Stimulated activated CD4-positive, alpha-beta T cell treated with anti-CD3 and anti-CD28 coated beads, Interleukin-15, amount 100 ng/mL, for 1 hour (primary cell): ENCODE measurements at places on chromosomes 12 and 14.

DNA sequence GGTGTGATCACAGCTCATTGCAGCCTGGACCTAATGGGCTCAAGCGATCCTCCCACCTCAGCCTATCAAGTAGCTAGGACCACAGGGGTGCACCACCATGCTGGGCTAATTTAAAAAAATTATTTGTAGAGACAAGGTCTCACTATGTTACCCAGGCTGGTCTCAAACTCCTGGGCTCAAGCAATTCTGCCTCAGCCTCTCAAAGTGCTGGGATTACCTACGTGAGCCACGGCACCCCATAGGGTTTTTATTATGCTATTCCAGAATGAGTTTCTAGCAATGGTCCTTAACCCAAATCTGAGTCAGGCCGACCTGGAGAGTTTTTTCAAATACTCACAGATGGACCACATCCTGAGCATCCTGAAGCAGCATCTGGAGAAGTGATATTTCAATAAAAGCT lies 159.8 kb downstream of the CPNE8 start:
- DNase-seq: no peak

- no peak for DNase-seq
Measured at GRCh38 chr12:107236824-107237511, 143.6 kb upstream of the CRY1 start.

DNA sequence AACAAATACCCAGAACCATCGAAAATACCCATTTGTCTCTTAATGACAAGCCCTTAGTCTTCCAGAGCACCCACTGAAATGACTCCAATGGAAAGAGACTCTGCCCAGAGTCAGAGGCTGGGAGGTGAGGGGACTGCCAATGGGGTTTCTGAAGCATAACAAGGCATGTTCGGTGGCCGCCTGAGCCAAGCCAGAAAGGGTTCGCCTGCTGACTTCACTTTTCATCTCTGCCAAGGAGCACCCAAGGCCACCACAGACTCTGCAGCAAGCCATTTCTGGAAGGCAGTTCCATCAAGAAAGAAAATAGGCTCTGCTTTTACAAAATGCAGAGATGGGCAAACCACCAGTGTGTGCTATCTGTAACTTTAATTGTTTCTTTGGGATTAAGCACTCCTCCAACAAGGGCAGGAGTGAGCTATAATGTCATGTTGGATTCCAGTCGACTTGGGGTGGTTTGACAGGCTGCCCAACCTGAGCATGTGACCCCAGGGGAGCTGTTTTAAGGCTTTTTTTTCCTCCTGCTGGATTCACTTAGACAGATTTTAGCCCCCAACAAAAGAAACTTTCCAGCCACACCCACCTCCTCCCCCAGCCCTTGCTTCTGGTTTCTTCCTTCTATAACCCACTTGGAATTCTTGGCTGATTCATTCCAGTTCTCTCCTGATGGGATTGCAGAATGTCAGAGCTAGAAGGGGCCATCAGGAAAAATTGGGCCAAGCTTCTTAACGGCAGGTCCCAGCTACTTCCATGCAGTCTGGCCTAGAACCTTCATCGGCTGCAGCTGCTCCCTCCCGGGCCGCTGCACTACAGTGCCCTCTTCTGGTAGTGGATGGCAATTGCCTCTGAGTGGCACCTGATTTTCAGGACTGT lies 24.1 kb downstream of the CKAP4 start:
- peak; percentile 50 for DNase-seq

DNA sequence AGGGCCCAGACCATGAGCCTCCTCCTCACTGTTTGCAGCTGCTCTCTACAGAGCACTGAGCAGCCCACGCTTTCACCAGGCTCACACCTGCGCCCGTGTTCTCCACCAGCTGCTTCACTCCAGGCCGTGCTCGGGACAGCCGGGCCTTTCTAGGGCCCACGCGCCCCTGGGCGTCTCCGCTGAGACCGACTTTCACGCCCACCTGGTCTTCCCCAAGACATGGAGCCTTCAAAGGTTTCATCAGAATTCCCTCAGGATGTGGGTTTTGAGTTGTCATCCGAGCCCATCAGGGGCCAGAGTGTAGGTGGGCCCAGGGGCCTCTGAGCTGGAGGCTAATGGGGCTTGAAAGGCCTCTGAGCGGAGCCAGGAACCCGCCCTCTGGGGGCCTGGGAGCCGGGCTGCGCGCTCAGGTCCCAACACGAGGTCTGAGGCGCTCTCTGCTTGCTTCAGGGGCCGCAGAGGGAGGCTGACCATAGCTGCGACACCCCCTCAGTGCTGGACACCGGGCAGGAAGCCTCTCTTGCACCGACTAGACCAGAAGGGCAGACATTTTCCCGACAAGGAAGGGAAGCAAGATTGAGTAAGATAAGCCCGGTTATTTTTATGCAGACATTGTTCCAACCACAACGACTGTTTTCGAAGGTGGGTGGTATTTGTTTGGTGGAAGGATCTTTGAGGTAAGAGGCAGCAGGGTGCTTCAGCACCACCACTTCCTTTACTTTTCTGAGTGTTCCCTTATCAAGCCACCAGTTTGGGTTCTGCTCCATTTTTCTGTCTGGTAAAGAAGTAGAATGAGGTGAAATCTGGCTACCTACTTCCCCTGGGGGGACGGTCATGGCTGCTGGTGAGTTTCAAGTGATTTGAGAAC lies 125.0 kb upstream of the FUT8 start:
- DNase-seq: peak; percentile 23

GRCh38 chr12:1837541-1838204 lies 17.3 kb downstream of the LRTM2 start:
- no peak for DNase-seq
